ENCODE measurements at places on chromosomes 7 and 10.

GRCh38 chr7:98163704-98164494 lies 47.3 kb upstream of the BHLHA15 start:
- no peak for DNase-seq

- no peak for DNase-seq
These were observed 225.3 kb upstream of the POT1 start for GRCh38 chr7:125154930-125155329.

- no peak for DNase-seq
These were observed 78.7 kb upstream of the MKLN1 start for GRCh38 chr7:131249003-131249402.

- no peak for DNase-seq
These were observed 353.8 kb downstream of the GPR37 start for GRCh38 chr7:124411796-124412195.

DNA sequence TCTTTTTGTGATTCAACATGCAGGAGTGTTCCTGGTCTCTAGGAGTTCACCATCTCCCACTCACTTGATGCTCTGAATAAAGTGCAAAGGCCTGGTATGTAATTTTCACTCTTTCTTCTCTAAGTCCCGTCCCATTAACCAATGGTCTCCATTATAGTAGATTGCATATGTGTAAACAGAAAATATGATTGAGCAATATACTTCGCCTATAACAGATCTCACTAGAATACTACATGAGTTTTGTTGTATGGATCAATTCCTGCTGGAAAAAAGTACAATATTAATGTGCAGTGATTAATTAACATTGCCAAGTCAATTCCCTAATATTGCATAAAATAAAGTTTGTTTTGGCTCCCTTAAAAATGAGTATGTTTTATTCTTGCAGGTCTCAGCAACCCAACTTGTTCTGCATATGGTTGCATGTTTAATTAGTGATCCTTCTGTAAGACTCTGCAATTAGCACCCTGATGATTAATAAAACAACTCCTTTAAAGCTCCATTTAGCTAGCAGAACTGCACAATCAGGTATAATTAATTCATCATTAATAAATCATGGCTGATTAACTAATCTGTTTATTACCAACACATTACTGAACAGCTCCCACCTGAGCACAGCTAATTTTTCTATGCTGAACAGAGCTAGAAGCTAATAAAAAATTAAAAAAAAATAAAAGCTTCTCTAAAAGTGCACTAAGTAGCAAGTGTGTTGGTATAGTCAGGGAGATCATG lies 37.8 kb upstream of the ATOH7 start:
- DNase-seq: no peak

- DNase-seq: no peak
These were observed 33.9 kb downstream of the TSPAN14 start for GRCh38 chr10:80487791-80488538.

DNA sequence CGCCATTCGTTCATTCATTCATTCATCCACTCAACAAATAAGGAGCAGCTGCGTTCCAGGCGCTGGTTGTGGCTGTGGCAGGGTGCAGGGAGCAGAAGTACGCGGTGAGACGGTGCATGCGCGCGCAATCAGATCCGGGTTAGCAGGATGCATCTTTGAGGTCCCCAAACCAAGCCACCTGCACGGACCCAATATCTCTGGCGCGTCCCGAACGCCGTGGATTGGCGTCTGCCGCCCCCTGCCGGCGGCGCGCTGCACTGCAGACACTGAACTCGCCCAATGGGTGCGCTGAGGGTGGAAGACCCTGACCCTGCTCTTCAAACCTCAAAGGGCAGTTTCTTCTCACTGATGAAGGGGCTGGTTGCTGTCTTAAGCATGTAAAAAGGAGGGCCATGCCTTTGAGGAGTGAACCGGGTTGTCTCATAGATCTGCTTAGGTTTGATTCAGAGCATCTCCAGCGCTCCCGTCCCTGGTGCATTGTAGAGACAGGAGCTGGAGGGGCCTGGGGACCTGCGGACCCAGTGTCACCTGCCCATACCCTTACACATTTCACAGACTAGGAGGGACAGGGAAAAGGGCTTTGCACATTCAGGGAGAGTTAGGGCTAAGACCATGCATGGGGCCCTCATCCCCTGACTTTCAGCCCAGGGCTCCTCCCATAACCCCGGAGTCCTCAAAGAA lies 102.5 kb downstream of the RAMP3 start:
- DNase-seq: no peak

DNA sequence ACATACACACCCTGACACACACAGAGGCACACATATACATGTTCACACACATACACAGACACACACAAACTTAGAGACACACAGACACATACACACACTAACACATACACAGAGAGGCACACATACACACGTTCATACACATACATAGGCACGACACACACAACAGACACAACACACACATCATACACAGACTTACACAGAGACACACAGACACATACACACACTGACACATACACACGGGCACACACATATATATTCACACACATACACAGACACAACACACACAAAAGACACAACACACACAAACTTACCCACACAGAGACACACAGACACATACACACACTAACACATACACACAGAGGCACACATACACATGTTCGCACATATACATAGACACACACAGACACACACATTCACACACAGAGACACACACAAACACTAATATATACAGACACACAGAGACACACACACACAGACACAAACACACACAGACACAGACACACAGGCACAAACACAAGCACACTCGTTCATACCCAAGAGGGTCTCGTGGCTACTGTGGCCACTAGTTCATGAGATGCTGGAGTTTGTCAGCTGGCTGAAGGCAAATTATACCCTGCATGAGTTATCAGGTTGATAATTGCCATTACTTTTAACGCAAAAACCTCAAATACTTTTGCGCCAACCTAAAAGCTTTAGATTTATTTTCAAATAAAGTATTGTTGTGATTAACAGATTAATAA lies 17.7 kb upstream of the KLF6 start:
- DNase-seq: no peak
